Fibroblast of lung (primary cell): ENCODE measurements at places on chromosomes 11 and 22.

DNA sequence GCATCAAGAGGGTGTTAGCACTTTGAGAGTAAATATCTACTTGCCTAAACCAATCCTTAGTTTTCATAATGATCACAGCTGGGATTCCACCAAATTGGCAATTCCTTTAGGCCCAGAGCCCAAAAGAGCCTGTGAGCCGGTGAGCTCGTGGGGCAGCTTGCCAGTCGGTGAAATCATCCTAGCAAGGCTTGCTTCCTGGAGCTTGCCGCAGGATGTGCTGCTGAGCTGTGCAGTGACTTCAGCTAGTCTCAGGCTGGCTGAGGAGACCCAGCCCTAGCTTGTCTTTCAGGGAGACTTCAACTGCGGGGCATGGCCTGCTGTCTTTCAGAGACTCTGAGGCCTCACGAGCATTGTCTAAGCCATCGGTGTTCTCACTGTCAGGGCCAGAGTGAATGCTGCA lies 73.6 kb upstream of the SUSD2 start:
- peak; percentile 92 for DNase-seq

DNA sequence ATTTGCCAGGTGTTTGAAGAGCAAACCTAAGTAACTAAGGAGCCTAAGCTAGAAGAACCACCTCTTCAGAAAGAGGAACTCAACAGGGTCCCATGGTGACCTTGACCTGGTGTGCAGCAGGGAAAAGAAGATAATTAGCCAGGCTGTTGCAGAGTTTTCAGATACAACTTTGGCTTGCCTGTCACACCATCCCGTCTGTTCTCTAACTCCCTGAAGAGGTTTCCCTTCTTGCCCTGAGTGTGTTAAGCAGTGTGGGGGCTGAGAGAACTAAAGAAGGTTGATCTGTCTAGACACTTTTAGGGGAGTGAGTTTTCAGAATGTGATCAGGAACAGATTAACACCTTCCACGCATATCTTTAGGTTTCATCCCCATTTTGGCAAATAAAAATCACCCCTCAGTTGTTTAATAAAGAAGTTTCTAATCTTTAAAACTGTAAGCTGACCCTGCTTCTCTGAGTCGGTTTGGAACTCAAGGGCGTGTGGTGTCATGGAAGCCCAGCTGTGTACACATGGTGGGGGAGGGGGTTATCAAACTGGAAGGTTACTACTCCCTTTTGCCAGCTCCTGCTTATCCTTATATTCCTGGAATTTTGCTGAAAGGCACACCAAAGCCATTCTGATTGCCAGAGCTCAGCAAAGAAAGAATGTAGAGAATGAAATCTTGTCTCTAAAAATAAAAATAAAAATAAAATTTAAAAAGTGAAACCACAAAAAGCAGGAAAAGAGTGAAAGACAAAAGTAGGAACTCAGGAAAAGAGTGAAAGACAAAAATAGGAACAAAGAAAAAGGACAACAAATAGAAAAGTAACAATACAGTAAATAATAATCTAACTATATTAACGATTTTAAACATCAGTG lies 70.2 kb downstream of the DBX1 start:
- DNase-seq: peak; percentile 80

DNA sequence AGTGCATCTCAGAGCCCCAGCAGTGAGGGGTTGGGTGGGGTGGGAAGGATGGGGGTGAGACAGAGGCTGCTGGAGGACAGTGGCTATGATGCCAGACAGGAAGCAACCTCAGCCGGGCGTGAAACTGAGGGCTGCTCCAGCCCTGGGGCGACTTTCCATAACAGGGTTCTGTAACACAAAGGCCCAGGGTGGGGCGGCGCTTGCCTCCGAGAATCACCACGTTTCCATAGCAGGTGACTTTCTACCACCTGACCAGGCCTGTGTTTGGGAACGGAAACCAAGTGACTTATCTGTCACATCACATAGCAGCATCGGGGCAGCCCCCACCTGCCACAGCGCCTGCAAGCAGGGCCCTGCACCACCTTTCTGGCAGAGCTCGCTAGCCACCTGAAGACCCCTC lies 85.8 kb downstream of the TRMU start:
- no peak for DNase-seq

DNA sequence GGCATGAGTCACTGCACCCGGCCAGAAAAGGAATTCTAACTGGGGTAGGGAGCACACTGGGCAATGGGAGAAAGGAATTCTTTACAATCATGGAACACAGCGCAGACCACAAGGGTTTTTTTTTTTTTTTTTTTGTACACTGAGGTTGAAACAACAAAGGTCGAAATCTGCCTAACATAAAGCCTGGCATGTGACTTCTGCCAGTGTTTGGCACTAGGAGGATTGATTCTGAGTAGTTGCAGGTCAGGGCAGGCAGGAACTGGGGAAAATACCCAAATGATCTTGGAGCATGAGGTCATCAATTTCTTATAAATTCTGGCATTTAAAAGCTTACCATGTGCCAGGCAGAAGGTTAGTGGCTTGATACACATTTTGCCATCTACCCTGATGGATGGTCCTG lies 202.0 kb upstream of the SNX19 start:
- DNase-seq: no peak

DNA sequence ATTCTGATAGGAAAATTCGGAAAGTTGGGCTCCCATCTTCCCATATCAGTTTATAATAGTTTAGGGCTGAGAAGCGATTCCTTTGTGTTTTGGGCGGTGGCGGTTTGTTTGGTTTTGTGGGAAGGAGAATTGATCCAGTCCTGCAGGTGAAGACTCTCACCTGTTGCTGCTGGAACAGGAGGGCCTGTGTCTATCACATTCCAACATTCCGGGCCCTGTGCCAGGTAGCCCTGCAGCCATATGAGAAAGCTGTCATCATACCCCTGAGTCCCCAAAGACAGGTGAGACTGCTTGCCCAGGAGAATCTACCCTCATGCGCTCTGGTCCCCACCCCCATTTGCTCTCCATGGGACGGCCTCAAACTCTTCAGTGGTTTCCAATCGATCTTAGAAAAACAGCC lies 62.1 kb downstream of the TRAF6 start:
- DNase-seq: no peak

DNA sequence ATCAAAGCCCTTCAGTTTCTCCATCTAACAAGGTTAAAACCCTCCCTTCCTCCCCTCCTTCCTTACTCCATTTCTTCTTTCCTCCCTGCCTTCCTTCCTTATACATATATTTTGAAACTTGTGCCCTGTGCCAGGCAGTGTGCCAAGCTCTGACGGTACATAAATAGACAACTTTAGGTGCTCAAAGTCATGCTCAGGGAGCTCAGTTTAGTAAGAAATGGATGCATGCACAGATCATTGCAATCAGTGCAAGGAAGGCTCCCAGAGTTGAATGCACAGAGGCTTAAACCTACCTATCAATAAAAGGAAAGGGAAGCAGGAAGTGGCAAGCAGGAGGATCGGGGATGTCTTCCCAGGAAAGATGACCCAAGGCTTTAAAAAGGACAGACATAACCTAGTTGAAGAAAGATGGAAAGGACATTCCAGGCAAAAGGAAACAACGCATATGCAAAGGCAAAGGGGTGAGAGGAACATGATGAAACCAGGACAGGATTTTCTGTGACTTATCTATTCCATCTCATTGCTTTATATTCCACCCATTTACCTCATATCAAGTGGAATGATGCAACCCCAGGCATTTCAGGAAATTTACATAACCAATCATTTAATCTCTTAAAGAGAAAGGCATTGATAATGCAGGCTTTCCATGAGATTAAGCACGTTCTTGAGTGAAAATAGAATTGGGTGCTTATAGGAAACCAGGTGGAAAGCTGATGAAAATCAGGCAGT lies 13.2 kb downstream of the FZD4 start:
- DNase-seq: no peak

GRCh38 chr11:78094250-78094649 lies 14.6 kb upstream of the NDUFC2 start:
- DNase-seq: no peak

DNA sequence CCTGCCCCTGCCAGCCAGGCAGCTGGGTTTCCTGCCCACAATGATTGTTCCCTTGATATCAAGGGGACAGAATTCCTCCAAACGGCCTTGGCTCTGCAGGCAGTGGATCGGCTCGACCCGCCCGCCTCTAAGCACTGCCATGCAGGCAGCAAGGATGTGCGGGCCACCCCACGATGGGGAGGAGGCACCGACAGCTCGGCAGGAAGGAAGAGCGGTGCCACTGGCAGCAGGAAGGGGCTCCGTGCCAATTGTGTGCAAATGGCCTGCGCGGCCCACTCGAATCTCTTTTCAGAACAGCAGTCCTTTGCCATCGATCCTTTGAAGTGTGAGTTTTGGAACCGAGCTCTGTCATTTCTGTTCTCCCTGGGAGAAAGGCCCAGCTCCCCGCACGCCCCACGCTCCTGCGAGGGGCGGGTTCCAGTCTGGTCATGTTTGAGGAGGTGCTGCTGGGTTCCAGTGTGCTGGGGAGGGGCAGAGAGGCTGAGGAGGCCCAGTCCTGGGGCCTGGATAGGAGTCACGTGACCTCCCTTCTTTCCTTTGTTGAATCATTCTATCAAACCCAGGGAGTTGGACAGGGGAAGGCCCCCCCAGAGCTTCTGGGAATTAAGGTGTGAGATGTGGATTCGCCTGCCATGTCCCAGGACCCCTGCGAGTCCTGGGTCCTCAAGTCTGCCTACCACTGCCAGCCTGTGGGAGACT lies 406.0 kb downstream of the CTTN start:
- no peak for DNase-seq

DNA sequence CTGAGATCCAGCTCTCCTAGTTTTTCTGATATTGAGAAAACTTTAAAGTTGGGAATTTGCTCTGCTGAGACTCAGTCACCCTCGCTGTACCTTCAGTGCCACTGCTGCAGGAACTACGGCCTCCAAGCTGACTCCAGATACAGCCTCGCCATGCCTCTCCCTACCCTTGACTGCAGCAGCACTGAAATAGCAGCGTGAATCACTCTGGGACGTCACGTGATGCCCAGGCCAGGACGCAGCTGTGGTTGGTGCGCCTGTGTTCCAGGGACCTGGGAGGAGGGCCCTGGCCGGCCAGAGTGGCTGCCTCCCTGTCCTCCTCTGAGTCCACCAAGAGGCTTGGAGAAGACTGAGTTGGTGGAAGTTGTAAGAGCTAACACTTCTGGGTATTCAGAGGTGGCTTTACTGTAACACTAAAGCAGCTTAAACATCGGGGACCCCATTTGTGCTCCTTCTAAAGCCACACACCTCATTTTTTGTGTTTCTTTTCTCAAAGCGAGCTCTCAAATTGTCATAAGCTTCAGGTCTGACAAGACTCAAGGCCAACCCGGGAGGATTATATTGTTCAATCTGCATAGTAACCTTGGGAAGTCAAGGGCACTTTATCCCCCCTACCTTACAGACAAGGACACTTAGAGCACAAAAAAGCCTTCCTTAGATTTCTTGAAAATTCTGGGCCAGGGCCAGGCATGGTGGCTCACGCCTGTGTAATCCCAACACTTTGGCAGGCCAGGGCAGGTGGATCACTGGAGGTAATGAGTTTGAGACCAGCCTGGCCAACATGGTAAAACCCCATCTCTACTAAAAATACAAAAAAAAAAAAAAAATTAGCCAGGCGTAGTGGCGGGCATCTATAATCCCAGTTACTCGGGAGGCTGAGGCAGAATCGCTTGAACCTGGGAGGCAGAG lies 4.2 kb upstream of the STIP1 start:
- peak; percentile 93 for DNase-seq

- no peak for DNase-seq
Measured at GRCh38 chr11:75560644-75561043, 1.4 kb upstream of the SERPINH1 start.

DNA sequence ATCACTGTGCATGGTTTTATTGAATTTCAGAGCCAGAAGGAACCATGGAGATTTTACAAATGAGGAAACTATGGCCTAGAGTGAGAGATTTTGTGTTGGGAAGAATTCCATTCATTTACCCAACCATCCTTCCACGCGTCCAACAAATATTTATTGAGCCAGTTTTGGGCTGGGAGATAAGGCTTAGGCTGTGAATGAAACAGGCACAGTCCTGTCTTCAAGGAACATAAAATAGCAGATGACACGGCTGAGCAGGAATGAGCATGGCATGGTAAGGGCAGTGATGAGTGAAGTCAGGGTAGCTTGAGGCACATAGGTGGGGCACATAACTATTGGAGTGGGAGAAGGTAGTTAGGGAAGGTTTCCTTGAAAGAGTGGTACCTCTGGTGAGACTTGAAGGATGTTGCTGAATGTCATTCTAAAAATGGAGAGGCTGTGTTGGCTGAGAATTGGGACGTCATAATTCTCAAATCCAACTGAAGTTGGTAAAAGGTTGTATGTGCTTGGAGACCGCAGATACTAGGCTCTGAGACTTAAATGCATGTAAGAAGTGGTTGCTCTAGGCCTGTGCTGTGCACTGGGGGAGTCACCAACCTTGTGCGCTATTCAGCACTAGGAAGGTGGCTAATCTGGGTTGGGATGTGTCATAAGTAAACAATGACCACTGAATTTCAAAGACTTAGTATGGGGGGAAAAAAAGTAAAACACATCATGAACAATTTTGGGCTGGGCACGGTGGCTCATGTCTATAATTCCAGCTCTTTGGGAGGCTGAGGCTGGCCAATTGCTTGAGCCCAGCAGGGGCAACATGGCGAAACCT lies 51.9 kb downstream of the TEAD1 start:
- peak; percentile 90 for DNase-seq

- no peak for DNase-seq
Measured at GRCh38 chr11:126165757-126166156, 45.7 kb downstream of the RPUSD4 start.

DNA sequence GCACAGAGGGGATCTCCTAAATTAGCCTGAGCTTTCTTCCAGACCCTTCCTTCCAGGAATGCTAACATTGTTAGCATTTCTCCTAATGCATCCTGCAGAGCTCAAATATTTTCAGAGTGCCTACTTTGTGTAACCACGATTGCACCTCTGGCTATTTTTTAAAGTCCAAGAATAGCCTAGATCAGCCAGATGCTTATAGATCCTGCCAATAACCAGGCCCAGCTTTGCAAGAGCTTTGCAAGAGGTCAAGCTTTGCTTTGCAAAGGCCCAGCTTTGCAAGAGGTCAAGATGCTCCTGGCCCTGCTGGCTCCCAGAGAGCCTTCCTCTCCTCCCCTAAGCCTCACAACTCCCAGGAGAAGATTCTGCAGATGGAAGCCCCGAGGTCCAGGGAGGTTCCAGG lies 491.9 kb downstream of the MN1 start:
- no peak for DNase-seq

DNA sequence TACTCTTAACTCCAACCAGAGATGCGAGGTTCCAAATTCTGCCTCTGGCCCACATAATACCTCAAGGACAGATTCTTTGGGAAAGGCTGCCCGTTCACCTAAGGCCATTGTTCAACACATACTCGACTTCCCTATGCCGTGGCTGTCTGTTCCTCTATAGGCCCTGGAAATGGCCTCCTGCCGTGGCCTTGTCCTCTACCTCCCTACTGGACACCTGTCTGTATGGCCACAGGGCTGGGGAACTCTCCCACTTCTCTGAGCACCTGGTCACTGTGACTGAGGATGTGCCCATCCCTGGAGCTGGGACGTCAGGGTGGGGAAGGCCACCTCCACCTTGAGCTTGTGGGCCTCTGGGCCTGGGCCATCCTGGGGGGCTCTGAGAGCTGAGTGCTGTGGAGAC lies 340.5 kb upstream of the B3GAT1 start:
- DNase-seq: no peak

- no peak for DNase-seq
Measured at GRCh38 chr22:48523091-48523490, 1304.6 kb downstream of the BRD1 start.
